ENCODE measurements at places on chromosomes 11 and 22. TPM values are rescaled to one million over a fixed set of nuclear protein-coding genes. Genes with fewer than 3 reads are reported as not detected.

DNA sequence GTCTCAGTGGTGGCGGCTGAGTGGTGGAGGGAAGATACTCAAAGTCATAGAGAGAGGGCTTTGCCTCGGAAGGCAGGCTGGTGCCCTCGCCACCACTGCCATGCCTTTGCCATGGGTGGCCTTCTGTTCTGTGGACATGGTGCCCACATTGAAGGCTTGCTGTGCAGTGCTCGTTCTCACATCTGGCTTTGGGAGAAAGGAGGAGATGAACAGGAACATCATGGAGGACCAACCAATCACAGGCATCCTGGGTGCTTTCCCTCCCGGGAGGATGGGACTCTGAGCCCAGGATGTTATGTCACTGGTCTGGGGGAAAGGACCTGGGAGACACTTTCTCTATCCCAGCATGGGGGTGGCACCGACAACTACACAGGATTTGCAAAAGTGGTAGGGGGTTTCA lies 82.3 kb upstream of the NARS2 start:
- no peak for DNase-seq

Gene FUT4
- 0.23 TPM for total RNA-seq

DNA sequence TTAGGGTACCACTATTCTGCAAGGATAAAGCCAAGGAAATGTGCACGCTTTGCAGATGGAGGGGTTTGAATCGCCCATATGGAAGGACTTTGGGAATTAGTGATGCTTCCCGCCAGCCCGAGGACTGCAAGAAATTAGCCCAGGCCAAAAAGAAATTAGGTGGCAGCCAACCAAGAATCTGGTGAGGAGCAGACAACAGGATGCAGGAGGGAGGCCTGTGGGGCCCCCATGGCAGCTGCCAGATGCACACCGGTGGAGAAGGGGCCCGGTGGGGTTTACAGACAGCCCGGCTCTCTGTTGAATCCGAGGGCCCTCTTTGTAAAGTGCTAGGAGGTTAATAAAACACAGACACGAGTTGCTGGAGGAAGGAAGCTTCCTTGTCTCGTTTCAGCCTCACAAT lies 73.5 kb downstream of the TIMP3 start:
- no peak for DNase-seq

GRCh38 chr22:46350121-46350520 lies 14.6 kb downstream of the TRMU start:
- DNase-seq: no peak

GRCh38 chr11:102791271-102792036 lies 6.5 kb downstream of the MMP1 start:
- DNase-seq: no peak

DNA sequence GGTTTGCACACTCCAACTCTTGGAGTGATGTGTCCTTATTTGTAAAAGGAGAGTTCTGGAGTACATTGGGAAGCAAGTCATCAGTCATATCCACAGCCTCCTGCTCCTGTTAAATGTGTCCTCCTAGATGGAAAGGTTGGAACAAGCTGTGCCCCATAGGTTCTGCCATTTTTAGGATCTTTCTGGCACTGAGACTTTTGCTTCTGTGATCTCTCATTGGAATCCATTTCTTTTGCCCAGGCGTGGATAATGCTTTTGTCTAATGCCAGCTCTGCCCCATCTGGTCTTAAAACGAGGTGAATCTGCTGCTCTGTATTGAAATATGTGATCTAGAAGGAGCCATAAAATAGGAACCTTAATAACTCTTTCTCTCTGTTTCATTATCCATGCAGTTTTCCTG lies 66.4 kb downstream of the ZBTB16 start:
- no peak for DNase-seq

Gene TSGA10IP
- not detected for total RNA-seq

DNA sequence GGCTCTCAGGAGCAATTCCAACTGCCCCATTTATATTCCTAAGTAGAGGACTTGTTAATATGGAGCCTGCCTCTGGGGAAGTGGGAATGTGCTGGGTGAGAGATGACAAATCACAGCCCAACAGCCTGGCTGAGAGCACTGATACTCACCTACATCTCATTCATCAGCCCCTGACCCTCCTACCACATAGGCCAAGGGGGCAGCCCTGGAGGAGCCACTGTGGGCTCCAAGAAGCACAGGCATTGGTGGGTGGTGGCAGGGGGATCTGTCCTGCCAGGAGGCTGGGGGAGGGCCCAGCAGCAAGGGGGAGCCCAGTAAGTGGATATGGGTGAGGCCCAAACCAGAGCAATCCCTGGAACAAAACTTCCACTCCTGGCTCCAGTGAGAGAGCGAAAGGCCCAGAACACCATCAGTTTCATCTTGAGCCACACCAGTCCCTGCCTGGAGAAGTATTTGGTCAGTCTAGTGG lies 79.7 kb downstream of the BUD13 start:
- no peak for DNase-seq

Data from MCF 10A (cell line).